ENCODE measurements at places on chromosomes 13 and 19. TPM values are rescaled to one million over a fixed set of nuclear protein-coding genes. Genes with fewer than 3 reads are reported as not detected.

DNA sequence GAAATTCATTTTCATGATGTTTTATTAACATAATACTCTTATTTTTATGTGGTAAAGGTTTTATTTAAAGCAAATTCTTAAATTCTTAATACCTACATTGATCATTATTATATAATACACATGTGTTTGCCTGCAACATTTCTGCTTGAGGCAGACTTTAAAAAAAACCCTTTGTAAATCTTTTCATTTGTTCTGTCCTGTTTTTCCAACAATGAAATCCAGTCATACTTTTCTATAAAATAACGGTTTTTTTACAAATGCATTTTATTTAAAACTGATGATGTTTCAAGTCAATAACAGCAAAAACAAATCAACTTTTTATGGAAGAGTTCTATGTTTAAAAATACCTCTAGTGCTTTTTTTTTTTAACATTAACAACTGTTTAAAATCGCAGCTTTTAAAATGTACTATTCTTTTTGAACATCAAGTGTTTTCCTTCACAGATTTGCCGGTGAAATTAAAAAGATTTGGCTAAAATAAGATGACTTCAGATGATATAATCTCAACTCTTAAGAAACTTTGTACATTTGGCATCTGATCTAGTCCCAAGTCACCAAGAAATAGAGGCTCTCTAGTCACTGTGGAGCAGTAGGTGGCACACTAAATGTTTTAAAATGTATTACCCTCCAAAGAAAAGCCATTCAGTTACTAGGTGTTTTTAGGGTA is 5.1 kb downstream of the POU4F1 start:
- no peak for DNase-seq

DNA sequence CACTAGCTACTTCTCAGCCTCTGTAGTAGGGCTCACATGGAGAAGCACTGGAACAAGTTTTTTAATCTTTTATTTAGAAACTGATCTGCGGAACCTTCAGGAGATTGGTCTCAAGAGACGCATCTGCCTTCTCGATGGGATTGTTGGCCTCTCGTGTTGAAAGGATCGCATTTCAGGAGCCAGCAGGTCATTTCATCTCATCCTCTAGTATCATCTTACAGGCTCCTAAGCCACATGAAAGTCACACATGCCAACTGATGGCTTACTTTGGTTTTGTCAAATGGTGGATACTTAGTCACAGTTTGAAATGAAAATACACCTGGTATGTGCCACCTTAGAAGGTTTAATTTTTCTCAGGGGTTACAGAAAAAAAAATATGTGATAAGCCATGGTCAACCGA is 1703.6 kb downstream of the EFNB2 start:
- DNase-seq: no peak

DNA sequence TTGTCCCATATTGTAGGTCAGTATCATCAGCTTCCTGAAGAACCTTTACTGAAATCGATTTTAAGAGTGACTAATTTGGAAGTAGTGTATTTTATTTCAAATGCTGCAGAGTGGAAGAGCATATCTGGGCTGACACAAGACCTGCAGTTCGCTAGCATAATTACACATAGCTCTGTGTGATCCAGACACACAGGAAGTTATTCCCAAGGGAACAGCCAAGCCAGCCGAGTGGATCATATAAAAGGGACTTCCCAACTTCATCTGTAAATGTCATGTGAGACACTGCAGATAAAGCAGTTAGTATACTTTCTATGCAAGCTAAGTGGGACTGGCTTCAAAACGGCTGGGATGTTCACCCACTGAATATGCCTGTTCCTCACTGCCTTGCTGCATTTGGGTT is 760.4 kb downstream of the SLITRK1 start:
- DNase-seq: no peak

- no peak for DNase-seq
These were observed 125.5 kb downstream of the TBC1D4 start for GRCh38 chr13:75356421-75356820.

- DNase-seq: no peak
These were observed 14.8 kb upstream of the MTUS2 start for GRCh38 chr13:28805193-28805819.

GRCh38 chr19:5051619-5052018 is 82.7 kb downstream of the KDM4B start:
- no peak for DNase-seq

DNA sequence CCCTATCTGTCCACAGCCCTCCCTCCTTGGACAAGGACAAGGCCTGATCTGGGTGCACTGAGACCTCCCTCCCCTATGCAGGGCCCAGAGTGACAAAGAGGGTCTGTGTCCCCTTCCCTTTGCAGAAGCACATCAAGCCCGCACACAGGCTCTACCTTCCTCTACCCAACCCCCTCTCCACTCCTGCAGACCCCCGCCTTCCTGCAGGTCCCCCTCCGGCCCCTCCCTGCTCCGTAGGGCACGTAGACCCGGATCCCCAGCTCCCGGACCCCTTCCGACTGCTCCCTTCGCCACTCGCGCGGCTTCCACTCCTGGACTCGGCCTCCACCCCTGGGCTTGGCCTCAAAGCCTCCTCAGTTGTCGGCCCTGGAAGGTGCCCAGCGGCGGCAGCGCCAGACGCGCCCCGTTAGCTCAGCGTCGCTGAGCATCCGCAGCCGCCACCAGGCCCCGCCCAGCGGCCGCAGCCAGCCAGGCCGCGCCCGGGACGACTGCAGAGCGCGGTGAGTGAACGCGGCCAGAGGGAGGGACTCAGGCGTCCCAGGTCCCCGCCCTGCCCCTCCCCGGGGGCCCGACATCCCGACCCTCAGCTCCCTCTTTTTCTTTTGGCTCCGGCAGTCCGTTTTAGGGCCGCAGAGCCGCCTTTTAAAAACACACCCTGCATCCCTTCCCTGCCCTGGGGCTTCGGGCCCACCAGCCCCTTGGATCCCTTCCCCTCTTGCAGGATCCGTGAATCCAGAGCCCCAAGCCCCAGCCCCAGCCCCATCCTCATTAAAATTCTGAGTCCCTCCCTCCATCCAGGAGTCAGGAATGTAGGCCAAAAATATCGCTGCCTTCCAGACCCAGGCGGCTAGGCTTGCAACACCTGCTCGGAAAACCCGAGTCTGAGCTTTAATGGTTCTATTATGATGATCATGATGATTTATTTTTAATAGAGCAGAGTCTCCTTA is 1.5 kb upstream of the MYADM start:
- DNase-seq: peak; percentile 68

DNA sequence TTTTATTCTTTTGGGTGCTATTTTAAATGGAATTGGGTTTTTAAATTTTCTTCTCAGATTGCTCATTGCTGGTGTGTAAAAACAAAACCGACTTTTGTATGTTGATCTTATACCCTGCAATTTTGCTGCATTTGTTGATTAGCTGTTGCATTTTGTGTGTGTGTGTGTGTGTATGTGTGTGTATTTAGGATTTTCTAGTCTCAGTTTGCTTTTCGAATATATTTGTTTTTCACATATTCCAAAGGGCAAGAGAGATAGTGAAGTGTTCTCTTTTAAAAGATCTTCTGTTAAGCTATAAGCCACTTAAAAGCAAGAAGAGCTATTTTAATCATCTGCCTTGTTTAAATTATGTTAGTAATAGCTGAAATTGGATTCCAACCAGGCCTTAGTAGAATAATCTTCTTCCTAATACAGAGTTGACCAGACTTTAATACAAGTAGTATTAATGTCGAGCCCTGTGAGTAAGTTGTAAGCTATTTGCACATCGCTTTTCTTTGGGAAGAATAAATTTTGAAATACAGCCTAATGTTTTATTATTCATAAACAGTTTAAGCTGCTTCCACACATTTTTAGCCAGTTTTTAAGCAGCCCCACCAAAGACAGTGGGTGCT is 57.4 kb downstream of the TM9SF2 start:
- DNase-seq: no peak

DNA sequence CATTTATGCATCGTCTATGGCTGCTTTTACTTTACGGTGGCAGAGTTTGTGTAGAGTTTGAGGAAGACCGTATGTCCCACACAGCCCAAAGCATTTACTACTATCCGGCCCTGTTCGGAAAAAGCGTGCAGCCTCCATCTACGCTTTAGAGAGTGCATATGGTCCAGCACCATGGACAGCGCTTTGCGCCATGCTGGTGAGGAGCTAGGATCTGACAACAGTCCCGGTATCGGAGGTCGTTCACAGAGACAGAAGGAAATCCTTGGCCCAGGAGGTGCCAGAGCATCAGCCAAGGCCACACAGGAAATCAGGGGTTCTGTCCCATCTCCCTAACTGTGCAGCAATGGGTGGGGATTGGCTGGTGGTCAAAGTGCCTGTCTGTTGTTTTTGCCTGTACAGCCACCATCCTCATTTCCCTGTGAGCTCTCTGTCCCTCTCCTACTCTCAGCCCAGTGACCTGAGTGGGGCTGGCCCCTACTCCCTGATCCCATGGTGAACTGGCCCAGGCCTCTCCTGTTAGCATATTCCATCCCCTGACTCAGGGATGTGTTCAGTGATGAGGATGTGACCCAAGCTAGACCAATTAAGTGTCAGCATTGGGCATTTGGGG is 16.2 kb upstream of the PRODH2 start:
- peak; percentile 63 for DNase-seq

- no peak for DNase-seq
These were observed 3.2 kb upstream of the PLPP2 start for GRCh38 chr19:294341-294945.

DNA sequence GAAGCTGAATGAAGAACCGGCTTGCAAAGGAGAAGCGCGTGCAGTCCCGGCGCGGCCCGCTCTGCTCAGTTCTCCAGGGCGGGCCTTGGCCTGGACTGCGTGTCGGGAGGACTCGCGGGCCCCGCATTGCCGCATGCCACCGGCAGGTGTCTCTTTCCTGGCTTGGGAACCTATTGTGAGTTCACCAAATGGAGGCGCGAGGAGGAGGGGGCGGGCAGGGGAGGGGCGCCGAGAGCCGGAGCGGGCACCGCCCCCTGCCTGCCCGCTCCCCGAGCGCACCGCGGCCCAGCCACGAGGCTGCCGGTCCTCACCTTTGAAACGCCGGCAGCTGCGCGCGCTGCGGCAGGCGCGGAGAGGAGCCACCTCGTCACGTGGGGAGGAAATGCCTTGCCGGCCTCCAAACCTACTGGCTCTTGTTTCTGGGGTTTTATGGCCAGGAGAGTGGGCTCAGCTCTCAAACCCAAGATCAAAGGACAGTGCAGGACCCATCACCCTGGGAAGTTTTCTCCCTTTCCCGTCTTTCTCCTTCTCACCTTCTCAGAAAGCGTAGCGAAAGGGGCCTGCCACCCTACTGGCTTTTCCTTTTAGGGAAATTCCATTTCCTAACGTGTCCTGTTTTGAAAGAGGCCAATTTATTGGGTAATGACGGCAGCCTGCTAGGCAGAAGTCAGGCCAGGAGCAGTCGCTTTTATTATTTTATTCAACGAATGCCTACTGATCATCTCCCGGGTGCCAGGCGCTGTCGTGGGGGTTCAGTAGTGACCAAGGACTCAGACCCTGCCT is 13.8 kb upstream of the UBE2L5 start:
- peak; percentile 67 for DNase-seq

GRCh38 chr13:24734950-24735349 is 29.0 kb upstream of the RNF17 start:
- DNase-seq: no peak

The ACTMAP gene
- total RNA-seq: 0.39 TPM

The DCUN1D2 gene
- total RNA-seq: 17.8 TPM

The EID2B gene
- 6.4 TPM for total RNA-seq

The ASF1B gene
- total RNA-seq: 87.5 TPM

The RASIP1 gene
- 0.53 TPM for total RNA-seq

The APOC4 gene
- total RNA-seq: not detected

The SBK2 gene
- total RNA-seq: not detected

The ATXN8OS gene
- total RNA-seq: not detected

The ETFB gene
- 205 TPM for total RNA-seq

The ZNF584 gene
- total RNA-seq: 13.5 TPM

Data from SJSA1 (cell line).